SJSA1 (cell line): ENCODE measurements at places on chromosomes 2 and 18. TPM values are rescaled to one million over a fixed set of nuclear protein-coding genes. Genes with fewer than 3 reads are reported as not detected.

DNA sequence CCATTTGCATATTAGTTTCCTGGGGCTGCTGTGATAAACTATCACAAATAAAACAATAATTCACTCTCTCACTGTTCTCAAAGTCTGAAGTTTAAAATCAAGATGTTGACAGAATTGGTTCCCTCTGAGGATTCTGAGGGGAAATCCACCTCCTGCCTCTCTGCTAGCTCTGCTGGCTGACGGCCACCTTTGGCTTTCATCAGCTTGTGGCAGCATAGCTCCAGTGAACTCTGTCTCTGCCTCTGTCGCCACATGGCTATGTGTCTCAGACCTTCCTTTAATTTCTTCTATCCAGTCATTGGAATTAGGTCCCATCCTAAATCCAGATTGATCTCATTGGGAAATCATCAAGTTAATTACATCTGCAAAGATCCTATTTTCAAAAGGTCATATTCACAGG lies 38.9 kb upstream of the TRIM43 start:
- no peak for DNase-seq

GRCh38 chr2:233063269-233063975 lies 3.3 kb downstream of the INPP5D start:
- DNase-seq, result no peak

The SAG gene
- total RNA-seq, result not detected in 2 replicates

The KCNG2 gene
- not detected in 2 replicates for total RNA-seq

The MEIS1 gene
- total RNA-seq, result 4.2 and 6.2 TPM in 2 replicates

The ALK gene
- not detected in 2 replicates for total RNA-seq

The CLASP1 gene
- 22.8 and 28.2 TPM in 2 replicates for total RNA-seq

The TET3 gene
- 2.1 and 2.4 TPM in 2 replicates for total RNA-seq
